Diencephalon (tissue), 1 donor: ENCODE measurements at places on chromosomes 1 and 21. TPM values are rescaled to one million over a fixed set of nuclear protein-coding genes. Genes with fewer than 3 reads are reported as not detected.

The CLDN17 gene
- total RNA-seq, result not detected

The UAP1 gene
- total RNA-seq, result 39.0 TPM

The DRAXIN gene
- 36.7 TPM for total RNA-seq

The CCDC181 gene
- total RNA-seq, result 15.2 TPM

The AXDND1 gene
- 0.69 TPM for total RNA-seq
